Activated T-helper 17 cell treated with anti-CD3 and anti-CD28 coated beads, Interleukin-2, amount 50 U/mL, for 72 hours (primary cell): ENCODE measurements at places on chromosomes 13 and 19.
A peak's percentile ranks its signal among the peaks of the same experiment; 100 is the strongest.

DNA sequence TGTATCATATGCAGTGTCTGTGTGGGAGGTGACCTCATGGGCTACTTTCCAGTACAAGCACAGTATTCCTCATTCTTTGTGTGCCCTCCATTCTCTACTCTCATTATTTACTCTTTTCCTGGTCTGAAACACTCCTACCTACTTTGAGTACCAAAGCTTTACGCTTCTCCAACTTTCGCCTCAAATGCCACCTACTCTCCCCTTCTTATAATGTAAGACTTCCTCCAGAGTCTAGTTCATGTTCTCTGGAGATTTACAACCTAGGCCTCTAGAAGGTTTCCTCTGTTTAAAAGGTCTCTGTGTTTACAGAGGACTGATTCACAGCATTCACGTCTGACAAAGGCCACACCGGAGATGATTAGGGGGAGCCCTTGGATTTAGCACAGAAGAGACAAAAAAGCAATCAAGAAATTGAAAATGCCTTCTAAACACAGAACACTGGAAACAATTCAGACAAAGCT lies 302.0 kb downstream of the KLF12 start:
- no peak for ATAC-seq

GRCh38 chr13:26324294-26324693 lies 70.4 kb downstream of the CDK8 start:
- no peak for ATAC-seq

DNA sequence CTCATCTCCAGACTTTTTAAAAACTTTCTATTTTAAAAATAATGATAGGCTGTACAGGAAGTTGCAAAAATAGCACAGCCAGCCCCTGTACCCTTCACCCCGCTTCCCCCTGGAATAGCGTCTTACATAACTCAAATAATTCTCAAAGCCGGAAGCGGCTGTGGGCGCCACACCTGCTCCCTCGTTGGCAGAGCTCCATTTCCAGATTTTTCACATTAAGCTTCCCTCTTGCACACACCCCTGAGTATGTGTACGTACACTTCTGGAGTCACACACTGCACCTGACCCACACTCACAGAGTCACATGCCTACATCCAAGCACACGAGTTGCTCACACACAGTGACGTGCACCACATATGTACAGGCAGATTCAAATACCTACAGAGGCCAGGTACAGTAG lies 24.9 kb upstream of the DPP9 start:
- ATAC-seq: no peak

GRCh38 chr13:40026741-40027140 lies 371.3 kb downstream of the COG6 start:
- ATAC-seq: peak; percentile 65

DNA sequence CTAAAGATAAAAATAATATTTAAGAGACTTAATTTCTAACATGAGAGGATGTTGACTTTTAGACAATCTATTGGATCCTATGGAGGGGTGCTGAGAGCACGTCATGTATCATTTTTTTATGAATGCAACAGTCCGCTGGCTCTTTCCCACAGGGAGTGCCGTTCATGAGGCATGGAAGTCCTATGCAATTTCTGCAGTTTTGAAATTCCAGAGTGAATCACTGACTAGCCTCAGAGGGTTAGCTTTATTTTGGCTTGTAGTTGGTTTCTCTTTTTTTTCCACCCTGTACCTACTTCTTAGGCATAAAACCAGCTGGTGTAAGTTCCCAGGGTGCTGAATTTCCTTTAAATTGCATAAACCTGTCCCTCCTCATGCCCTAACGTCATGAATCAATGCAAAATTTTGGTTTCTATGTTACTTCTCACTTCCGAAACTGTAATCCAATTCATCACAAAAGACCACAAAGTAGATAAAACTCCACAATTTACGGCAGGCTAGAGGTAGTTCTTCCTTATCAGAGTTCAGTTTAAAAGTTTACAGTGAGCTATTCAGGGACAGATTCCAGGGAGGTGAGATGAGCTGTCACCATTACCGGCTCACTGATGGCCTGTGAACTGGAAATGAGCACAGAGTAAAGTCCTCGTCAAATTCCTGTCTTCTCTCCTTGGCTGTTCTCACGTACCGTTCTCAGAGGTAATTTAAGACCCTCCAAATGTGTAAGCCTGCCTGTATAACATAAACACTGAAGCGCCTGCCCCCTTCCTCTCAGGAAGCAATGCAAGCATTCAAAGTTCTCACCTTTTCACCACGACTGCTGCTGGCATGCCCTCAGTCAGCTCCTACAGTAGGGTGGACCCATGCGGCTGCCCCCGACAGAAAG lies 216.6 kb upstream of the SLC10A2 start:
- no peak for ATAC-seq

DNA sequence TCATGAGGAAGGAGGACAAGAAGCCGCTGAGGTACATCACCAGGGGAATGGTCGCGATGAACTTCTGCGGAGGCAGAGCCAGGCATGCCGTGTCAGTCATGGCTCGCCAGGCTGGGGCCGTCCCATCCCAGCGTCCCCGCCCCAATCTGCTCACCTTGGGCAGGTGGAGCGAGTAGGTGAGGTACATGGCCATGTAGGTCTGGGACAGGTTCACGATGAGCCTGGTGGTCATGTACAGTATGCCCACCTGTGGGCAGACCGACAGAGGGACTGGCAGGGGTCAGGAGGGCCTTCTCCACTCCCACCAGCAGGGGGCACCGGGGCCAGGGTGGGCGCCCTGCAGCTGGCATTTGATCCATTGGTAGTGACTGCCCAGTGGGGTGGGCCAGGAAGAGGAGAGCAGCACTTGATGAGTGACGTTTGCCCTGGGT lies 8.3 kb downstream of the TEKTIP1 start:
- no peak for ATAC-seq

- no peak for ATAC-seq
Measured at GRCh38 chr19:16337809-16338469, 13.3 kb downstream of the KLF2 start.

GRCh38 chr13:79402679-79403078 lies 3.4 kb downstream of the RBM26 start:
- ATAC-seq: no peak

DNA sequence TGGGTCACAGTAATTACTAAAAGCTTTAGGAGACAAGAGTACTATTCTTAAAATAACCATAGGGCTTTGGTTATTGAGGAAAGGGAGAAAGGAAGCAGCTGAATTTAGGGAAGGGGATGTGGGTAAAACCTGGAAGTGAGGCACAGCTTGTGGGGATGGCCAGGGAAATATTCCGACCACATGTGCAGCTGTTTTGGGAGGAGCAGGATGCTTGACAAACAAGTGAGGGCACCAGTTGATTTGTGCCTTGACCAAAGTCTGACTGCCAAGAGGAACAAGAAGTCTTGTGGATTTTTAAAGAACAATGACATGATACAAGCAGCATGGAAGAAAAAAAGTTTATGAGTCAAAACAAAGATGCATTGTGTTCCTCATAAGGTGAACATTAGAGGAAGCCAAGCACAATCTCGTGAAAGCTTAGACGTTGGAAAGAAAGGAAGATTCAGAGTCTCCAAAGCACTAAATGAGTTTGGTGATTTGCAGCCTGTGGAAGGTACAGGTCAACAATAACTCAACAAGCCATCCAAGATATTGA lies 108.5 kb upstream of the GPC6 start:
- ATAC-seq: no peak

DNA sequence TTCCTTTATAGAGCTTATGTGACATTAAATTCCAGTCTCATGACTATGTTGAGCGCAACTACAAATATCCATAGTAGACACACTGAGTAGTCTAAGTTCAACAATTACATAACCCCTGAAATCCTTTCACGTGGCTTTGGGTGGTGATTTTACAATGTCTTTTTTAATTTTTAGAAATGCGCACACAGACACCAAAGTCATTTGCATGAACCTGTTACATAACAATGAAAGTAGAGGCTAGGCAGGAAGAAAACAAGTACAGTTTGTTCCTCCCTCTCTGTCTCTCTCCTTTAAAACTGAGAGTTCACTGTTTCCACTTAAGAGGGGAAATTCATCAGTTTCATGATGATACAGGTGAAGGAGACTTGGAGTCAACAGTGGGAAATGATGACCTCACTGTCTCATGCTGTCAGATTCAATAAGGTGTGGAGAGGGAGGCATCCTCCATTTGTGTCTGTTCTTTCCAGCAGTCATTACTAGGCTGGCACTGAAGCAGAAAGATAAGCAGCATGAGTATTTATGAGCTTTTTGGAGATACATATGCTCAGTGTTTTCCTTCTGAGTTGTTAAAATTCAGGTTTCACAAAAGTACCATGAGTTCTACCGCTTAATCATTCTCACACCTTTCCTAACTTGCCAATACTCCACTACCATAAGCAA lies 201.8 kb downstream of the LHFPL6 start:
- ATAC-seq: no peak

GRCh38 chr13:52012512-52012836 lies 276 bp downstream of the ALG11 start:
- no peak for ATAC-seq

- ATAC-seq: peak; percentile 6
Measured at GRCh38 chr13:110411688-110412059, 104.6 kb downstream of the COL4A2 start.

GRCh38 chr13:106417467-106418110 lies 117.9 kb downstream of the EFNB2 start:
- no peak for ATAC-seq

DNA sequence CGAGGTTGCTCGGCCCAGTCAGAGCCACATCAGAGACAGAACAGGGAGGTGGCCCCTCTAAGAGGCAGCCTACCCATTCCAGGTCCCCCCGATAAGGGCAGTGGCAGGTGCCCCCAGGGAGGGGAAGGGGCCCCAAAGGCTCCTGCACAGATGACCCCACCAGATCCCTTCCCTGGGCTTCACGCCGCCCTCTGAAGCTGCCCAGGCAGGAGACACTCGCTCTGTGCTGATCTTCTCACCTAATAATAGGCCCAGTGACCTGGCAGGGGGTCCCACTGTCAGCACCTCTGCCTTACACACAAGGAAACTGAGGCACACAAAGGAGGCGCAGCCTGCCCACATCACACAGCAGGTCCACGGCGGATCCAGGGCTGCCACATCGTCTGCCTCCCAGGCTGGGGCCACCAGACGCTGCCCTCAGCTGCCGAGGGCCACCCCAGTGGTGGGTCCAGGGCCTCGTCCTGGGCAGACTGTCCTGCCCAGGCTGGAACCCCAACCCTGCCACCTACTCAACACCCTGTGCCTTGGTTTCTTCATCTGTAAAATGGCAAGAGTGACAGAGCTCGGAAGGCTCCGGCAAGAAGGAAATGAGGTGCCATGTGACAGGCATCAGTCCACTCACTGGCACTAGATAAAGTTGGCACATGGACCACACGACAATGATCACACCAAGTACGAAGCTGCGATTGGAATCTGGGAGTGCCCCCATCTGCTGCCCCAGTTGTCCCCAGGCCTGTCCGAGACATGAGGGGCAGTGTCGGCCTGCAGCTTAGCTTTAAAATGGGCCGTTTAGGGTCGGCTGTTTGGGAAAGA lies 56.5 kb downstream of the KLF2 start:
- ATAC-seq: no peak

DNA sequence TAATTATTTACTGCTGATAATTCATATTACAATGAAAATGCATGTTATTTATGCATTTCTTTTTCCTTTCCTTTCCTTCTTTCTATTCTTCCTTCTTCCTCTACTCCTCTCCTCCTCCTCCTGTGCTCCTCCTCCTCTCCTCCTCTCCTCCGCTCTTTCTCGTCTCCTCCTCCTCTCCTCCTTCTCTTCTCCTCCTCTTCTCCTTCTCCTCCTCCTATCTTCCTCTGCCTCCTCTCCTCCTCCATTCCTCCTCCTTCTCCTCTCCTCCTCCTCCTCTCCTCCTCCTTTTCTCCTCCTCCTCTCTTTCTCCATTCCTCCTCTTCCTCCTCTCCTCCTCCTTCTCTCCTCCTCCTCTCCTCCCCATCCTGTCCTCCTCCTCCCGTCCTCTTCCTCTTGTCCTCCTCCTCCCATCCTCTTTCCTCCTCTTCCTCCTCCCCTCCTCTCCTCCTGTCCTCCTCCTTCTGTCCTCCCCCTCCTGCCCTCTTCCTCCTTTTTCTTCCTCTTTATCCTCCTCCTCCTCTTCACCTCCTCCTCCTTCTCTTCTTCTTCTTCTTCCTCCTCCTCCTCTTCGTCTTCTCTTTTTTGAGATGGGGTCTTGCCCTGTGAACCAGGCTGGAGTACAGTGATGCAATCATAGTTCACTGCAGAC lies 14.7 kb downstream of the ADGRE2 start:
- ATAC-seq: no peak

GRCh38 chr13:24630121-24630520 lies 50.1 kb upstream of the ATP12A start:
- no peak for ATAC-seq

DNA sequence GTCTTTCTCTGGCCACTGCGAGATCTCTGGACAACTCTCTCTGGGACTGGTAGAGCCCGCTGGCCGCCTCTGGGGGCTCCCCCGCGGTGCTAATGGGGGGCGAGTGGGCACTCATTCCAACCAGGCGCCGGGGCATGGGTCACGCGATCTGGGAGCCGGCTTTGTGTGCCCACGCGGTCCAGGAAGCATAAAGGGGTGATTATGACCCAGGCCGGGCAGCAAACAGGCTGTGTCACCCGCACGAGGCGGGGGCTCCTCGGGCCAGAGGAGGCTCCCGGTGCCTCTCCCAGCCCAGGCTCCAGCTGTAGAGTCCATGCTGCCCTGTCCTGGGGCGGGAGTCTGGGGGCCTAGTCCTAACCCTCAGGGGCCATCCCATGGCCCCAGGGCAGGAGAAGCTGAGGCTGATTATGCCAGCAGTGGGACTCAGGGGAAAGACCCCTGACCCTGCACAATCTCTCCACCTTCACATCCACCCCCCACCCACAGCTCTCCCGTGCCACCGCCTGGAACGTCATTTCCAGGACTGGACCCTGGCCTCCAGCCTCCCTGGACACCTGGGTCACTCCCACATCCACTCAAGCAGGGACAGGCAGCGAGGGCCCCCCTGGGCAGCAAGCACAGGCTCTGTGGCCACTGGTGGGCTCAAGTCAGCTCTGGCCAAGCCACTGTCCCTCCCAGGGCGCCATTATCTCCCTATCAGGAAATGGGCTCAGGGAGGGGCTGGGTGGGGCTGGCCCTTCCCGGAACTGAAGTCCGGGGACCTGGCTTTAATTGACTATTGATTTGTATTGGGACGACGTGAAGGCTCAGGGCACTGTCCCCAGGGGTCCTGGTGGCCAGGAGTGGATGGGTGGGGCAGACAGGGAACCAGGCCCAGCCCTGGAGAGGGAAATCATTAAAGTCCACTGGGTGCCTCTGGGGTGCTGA lies 50.0 kb downstream of the PTPRS start:
- ATAC-seq: no peak

DNA sequence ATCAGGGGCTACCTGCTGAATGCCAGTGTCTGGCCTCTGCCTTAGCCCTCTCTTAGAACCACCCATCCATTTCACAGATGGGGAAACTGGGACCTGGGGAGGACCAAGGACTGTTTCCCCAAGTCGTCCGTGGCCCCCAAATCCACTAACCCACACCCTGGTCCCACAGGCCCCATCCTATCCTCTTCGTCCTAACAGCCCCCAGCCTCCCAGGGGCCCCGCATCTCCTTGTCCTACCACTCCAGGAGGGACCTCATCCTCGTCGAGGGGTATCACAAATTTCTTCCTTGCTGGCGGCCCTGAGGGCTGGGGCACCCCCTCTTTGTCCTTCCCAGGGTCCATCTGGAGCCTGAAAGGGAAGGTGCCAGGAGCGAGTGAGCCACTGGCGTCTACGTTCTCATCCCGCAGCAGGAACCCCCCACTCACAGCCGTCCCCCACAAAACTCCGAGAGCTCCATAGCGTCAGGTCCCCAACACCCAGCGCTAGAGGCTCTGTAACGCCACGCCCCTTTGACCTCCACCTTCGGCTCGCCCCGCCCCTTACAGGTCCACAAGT lies 606 bp downstream of the ERCC1 start:
- ATAC-seq: no peak
